Glutamatergic neuron (in vitro differentiated cells): ENCODE measurements at places on chromosomes 3 and 15. TPM values are rescaled to one million over a fixed set of nuclear protein-coding genes. Genes with fewer than 3 reads are reported as not detected.
A peak's percentile ranks its signal among the peaks of the same experiment; 100 is the strongest.

Gene MPI
- total RNA-seq = 33.1 TPM

Gene TMPRSS7
- total RNA-seq = not detected

Gene ROPN1B
- total RNA-seq = not detected

Gene LRTM1
- total RNA-seq = not detected

Gene PLEKHO2
- 18.0 TPM for total RNA-seq

Gene MUC13
- total RNA-seq = not detected

Gene CHMP2B
- 7.2 TPM for total RNA-seq

Gene BTBD1
- 41.9 TPM for total RNA-seq

Gene GPR15
- not detected for total RNA-seq

Gene CFAP20DC
- 8.4 TPM for total RNA-seq

Gene C3orf80
- total RNA-seq = 0.34 TPM

Gene TMEM212
- not detected for total RNA-seq

Gene PIGZ
- total RNA-seq = 4.7 TPM

GRCh38 chr15:42832576-42832975 lies 88.0 kb downstream of the TTBK2 start:
- no peaks in the 10 kb centered on the region for H3K36me3 ChIP-seq
- no peaks in the 10 kb centered on the region for H3K4me1 ChIP-seq
- H3K27me3 ChIP-seq = no peaks in the 10 kb centered on the region
- DNase-seq = no peak
- no peak overlapping the region for H3K27ac ChIP-seq

DNA sequence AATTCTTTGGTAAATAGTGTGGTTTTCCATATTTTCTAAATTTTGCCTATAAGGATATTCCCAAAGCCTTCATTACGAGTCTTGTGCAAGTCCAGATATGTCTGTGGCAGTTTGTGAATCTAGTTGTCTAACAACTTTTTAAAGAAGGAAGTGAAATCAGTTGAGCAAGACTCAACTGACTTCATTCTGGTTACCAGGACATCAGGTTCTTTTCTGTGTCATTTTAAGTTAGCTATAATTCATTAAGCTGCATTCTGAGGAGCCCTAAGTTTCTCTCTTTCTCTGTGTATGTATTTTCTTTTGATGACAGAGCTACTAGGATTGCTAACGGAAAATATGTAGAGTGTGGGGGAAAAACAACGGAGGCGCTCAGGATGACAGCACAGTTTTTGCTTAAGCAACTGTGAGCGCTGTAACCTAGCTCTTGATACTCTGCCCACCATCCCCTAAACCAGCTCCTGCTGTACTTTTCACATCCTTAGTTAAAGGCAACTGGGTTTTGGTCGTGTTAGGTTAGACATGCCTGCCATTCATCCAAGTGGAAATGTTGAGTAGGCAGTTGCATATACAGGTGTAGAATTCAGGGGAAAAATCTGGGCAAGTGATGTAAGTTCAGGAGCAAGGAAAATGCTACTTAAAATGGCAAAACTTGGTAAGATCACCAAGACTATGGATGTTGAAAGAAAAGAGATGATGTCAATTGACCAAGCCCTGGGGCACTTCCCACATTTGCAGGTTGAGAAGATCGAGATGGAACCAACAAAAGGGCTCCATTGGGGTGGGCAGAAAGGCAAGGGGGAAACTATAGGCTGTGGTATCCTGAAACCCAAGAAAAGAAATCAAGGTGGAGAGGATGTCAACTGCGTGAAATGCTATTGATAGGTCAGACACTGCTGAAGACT lies 9.2 kb downstream of the MFSD1 start:
- no peak overlapping the region for H3K27ac ChIP-seq
- no peaks in the 10 kb centered on the region for H3K36me3 ChIP-seq

- no peak for DNase-seq
- no peaks in the 10 kb centered on the region for H3K27me3 ChIP-seq
- H3K4me3 ChIP-seq = no peak overlapping the region
- H3K4me1 ChIP-seq = no peaks in the 10 kb centered on the region
- peaks cover 11% of the 10 kb centered on the region for H3K36me3 ChIP-seq
Measured at GRCh38 chr3:186173224-186173815, 64.4 kb upstream of the ETV5 start.

GRCh38 chr3:197242784-197243432 lies 55.5 kb downstream of the DLG1 start:
- H3K36me3 ChIP-seq = peaks cover 47% of the 10 kb centered on the region
- H3K4me3 ChIP-seq = no peak overlapping the region
- peaks cover 2% of the 10 kb centered on the region for H3K27me3 ChIP-seq
- H3K27ac ChIP-seq = no peak overlapping the region
- DNase-seq = no peak

DNA sequence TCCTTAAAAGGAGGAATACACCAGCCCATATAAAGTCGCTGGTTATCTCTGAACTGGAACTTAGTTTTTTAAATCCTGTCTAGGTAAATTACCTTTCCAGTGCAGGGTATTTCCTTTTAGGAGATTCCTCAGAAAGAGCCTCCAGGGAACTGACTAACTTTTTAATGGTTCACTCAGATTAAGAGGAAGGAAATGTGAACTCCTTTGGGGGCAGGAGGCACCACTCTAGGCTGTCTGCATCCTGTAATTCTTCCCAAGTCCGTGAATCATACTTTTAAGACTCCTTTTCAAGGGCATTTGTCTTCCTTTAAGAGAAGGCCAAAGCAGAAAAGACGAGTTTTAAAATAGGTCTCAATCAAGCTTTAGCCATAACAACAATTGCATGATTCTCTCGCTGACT lies 871.2 kb upstream of the NR2F2 start:
- no peak overlapping the region for H3K4me3 ChIP-seq
- H3K4me1 ChIP-seq = no peaks in the 10 kb centered on the region
- H3K27ac ChIP-seq = no peak overlapping the region
- no peak for DNase-seq
- H3K27me3 ChIP-seq = no peaks in the 10 kb centered on the region
- no peaks in the 10 kb centered on the region for H3K36me3 ChIP-seq

GRCh38 chr15:78104566-78105475 lies 12.5 kb downstream of the SH2D7 start:
- H3K27me3 ChIP-seq = peaks cover 10% of the 10 kb centered on the region
- peak overlapping the region; percentile 69 for H3K27ac ChIP-seq
- H3K4me1 ChIP-seq = peaks cover 5% of the 10 kb centered on the region
- peaks cover 2% of the 10 kb centered on the region for H3K36me3 ChIP-seq

GRCh38 chr3:38349684-38350359 lies 3.2 kb downstream of the XYLB start:
- no peak overlapping the region for H3K27ac ChIP-seq
- no peak overlapping the region for H3K4me3 ChIP-seq
- no peaks in the 10 kb centered on the region for H3K4me1 ChIP-seq
- H3K36me3 ChIP-seq = peaks cover 5% of the 10 kb centered on the region

- H3K27ac ChIP-seq = no peak overlapping the region
- no peaks in the 10 kb centered on the region for H3K27me3 ChIP-seq
- DNase-seq = no peak
Measured at GRCh38 chr3:74033806-74034205, 409.1 kb upstream of the PDZRN3 start.

GRCh38 chr3:43257850-43258249 lies 28.5 kb upstream of the SNRK start:
- DNase-seq = no peak
- H3K4me3 ChIP-seq = no peak overlapping the region
- H3K27ac ChIP-seq = no peak overlapping the region
- no peaks in the 10 kb centered on the region for H3K4me1 ChIP-seq
- H3K36me3 ChIP-seq = peaks cover 4% of the 10 kb centered on the region
- peaks cover 4% of the 10 kb centered on the region for H3K27me3 ChIP-seq

DNA sequence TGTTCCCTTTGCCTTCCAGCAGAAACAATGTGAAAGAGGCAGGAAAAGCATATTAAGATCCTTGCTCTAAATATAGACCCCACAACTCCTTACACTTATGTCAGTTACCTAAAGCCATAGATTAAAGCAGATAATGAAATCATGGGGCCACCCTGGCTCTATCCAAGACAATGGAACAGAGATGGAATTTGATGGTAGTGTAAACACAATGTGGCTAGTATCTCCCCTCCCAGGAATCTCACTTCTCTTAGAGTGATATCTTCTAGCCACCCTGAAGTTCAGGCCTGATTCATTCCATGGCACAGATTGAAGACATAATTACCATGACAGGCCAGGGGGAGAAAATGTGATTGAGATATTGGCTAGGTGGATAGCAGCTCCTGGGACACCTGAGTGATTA lies 32.6 kb downstream of the GALNT15 start:
- no peaks in the 10 kb centered on the region for H3K27me3 ChIP-seq
- no peak overlapping the region for H3K27ac ChIP-seq
- no peaks in the 10 kb centered on the region for H3K36me3 ChIP-seq
- H3K4me1 ChIP-seq = peaks cover 6% of the 10 kb centered on the region
- no peak overlapping the region for H3K4me3 ChIP-seq
- DNase-seq = no peak

DNA sequence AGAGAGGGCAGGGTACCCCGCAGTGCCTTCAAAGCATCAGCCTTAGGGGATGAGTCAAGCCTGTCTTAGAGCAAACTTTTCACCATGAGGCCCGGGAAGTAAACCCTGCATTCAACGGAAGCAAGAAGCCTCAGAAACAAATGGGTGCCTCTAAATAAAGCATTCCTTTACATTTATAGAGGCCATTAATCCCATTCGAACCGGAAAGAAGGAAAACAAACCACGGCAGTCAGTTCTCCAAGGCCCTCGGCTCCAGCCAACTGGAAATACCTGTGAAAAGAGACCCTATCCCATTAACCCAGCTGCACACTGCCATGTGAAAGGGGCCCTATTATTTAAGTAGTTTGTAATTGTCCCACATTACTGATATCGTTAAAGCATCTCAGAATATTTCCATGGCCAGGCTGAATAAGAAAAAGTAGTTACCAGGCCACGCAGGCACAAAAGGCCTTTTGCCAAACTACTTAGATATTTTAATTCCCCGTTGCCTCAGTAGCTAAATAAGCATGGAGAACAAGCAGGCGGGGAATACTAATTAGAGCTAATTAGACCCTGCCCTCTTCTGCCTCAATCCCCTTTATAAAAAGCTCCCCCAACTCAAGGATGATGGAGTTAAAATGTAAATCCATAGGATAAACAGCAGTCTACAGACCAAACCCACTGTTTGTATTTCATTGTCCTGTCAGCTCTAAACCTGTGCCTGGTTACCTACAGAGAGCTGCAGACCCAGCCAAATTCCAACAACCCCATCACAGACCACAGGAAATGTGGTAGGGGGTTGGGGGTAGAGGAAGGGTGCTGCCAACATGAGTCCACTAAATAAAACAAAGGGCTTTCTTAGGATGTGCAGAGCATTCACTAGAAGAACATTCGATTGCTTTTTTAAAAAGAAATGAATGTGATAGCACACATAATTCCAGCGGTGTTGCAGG lies 4.1 kb downstream of the ITGB5 start:
- H3K27me3 ChIP-seq = peaks cover 8% of the 10 kb centered on the region
- DNase-seq = no peak
- H3K4me1 ChIP-seq = peaks cover 13% of the 10 kb centered on the region
- H3K27ac ChIP-seq = no peak overlapping the region
- H3K4me3 ChIP-seq = no peak overlapping the region

- H3K4me1 ChIP-seq = peaks cover 11% of the 10 kb centered on the region
- no peak overlapping the region for H3K27ac ChIP-seq
- peak; percentile 29 for DNase-seq
- H3K27me3 ChIP-seq = peaks cover 16% of the 10 kb centered on the region
- H3K36me3 ChIP-seq = no peaks in the 10 kb centered on the region
- H3K4me3 ChIP-seq = peak overlapping the region; percentile 94
Measured at GRCh38 chr3:64686446-64686908, 1.3 kb downstream of the ADAMTS9 start.

GRCh38 chr3:197317250-197317963 lies 19.0 kb upstream of the DLG1 start:
- H3K27ac ChIP-seq = no peak overlapping the region
- no peak overlapping the region for H3K4me3 ChIP-seq
- H3K4me1 ChIP-seq = no peaks in the 10 kb centered on the region
- H3K27me3 ChIP-seq = peaks cover 3% of the 10 kb centered on the region
- peaks cover 11% of the 10 kb centered on the region for H3K36me3 ChIP-seq
- DNase-seq = no peak

DNA sequence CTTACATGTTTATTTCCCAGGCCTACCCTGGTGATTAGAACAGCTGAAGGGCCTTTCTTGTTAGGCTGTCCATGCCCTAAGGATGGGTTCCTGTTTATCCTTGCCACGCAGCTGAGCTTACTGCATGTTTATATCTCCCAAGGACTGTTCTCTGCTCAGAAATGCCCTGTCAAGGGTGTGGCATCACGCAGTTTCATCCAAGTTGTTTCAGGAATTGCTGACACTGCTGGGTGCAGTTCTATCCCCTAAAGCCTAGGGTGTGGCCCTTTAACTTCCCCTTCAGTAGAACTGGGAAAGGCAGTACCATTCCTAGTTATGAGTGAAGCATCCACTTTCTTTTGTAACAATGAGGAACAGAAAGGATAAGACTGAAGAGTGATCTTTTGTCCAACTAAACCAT lies 5.0 kb downstream of the ELL3 start:
- H3K27ac ChIP-seq = no peak overlapping the region
- no peaks in the 10 kb centered on the region for H3K27me3 ChIP-seq
- H3K36me3 ChIP-seq = no peaks in the 10 kb centered on the region
- no peak for DNase-seq
- no peaks in the 10 kb centered on the region for H3K4me1 ChIP-seq

DNA sequence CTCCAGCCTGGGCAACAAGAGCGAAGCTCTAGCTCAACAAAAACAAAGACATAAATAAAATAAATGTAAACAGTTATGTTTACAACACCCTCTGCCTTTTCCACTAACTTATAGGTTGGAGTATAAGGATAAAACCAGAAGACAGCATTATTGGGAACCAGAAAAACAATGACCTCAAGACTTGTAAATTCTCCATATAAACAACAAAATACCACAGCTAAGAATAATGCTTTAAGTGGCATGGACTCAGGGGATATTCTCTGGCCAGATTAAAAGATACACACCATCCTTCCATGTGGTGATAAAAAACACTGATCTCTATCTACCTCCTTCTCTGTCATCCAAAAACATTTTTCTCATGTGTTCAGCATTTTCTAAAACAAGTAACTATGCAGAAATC lies 500.6 kb downstream of the MAGI1 start:
- H3K4me3 ChIP-seq = no peak overlapping the region
- H3K27ac ChIP-seq = no peak overlapping the region
- peaks cover 2% of the 10 kb centered on the region for H3K27me3 ChIP-seq
- no peaks in the 10 kb centered on the region for H3K36me3 ChIP-seq
- no peak for DNase-seq
- H3K4me1 ChIP-seq = peaks cover 23% of the 10 kb centered on the region

GRCh38 chr15:60568914-60569391 lies 90.0 kb upstream of the ICE2 start:
- H3K4me1 ChIP-seq = no peaks in the 10 kb centered on the region
- no peak overlapping the region for H3K4me3 ChIP-seq
- no peak for DNase-seq
- H3K36me3 ChIP-seq = no peaks in the 10 kb centered on the region
- no peak overlapping the region for H3K27ac ChIP-seq

GRCh38 chr15:47516558-47516957 lies 200.7 kb upstream of the SEMA6D start:
- DNase-seq = no peak
- no peak overlapping the region for H3K4me3 ChIP-seq
- peaks cover 5% of the 10 kb centered on the region for H3K4me1 ChIP-seq
- no peaks in the 10 kb centered on the region for H3K36me3 ChIP-seq

DNA sequence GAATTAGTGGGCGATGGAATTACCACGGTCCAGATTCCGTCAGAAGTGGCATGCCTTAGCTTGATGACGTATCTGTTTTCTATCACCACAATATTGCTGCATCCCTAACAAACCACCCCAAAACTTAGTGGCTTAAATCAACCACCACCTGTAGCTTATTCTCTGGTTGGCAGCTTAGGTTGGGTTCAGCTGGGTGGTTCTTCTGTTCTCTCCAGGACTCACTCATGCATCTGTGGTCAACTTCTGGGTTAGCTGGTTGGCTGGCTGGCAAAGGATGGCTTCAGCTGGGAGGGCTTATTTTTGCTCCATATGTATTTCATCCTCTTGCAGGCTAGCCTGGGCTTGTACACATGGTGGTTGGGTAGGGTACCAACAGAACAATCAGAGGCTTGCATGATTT lies 288.8 kb upstream of the LRRFIP2 start:
- no peaks in the 10 kb centered on the region for H3K36me3 ChIP-seq
- peaks cover 10% of the 10 kb centered on the region for H3K4me1 ChIP-seq
- no peak overlapping the region for H3K27ac ChIP-seq
- DNase-seq = no peak
